ENCODE measurements at places on chromosomes 6 and 20.

GRCh38 chr20:1576641-1577040, 19.1 kb upstream of the SIRPD start:
- no peak for DNase-seq

DNA sequence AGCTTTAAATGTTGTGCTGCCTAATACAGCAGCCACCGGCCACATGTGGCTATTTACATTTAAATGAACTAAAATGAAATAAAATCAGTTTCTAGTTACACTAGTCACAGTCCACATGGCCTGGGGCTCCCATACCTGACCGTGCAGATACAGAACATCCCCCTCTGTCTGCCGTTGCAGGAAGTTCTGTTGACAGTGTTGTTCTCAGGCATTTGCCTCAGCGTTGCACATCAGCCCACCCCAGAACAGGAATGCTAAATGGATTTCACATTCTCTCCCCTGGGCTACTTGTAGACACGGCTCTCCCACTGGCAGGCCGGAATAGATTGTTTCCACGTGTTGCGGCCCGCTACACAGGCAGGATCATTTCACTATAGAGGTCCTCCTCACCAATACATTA, 26.3 kb downstream of the JAG1 start:
- no peak for DNase-seq

GRCh38 chr6:29251736-29252135, 49.8 kb upstream of the OR14J1 start:
- no peak for DNase-seq

DNA sequence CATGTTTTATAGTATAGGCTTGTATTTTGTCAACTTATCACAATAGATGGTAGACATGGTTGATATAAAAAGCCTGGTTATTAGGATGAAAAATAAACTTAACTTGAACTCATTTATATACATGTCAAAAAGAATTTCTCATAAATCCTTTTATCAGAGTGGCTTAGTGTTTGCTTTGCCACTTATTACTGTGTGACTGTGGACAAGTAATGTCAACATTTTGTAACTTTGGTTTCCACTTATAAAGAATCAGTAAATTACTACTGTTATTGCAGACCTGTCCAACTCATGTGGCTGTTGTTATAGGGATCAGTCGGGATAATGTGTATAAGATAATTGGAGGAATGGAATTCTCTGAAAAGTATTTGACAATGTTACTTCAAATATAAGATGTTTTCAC, 894.8 kb upstream of the FLRT3 start:
- DNase-seq: no peak

DNA sequence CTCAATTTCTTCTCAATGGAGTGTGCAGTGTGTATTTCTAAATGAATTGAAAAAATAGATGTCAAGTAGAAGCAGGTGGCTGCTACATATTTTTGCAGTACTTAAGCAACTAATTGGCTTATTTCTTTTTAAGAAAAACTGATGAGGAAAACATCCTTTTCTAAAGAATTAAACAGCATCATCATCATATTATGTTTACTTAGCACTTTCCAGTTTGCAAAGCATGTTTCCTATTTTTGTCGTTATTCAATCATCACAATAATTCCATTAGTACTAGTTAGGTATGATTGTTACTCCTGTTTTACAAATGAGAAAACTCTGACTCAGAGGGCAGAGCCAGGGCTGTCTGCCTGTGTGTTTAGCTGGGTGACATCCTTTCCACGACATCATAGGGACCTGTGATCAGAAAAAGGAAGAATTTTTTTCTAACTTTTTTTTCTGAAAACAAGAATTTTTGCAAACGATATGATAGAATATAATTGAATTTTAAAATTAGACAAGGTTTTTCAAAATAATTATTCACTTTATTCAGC, 22.7 kb upstream of the BMP6 start:
- DNase-seq: no peak

Data from renal pelvis (tissue), 12 donors.